ENCODE measurements at places on chromosomes 1 and 21. TPM values are rescaled to one million over a fixed set of nuclear protein-coding genes. Genes with fewer than 3 reads are reported as not detected.

FAM131C gene
- 5.0 TPM for total RNA-seq

PDZK1IP1 gene
- total RNA-seq: 245 TPM

DNA sequence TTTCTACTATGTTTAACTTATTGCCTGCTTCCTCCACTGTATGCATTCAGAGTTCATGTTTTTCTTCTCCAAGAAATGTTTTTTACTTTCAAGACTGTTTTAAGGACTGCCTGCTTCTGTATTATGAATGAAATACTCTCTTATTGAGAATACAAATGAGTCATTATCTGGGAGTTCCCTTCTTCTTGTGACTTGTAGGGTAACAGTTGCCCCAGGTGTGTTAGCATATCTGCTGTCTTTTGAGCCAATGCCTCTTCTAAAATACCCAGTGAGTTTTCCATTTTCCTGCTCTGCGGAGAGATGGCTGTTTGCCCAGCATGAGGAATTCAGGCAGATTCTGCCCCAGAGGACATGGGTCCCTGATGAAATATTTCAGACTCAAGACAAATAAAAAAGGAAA lies 34.1 kb upstream of the ST6GALNAC5 start:
- no peaks in the 10 kb centered on the region for H3K27me3 ChIP-seq
- H3K4me1 ChIP-seq: no peaks in the 10 kb centered on the region
- H3K27ac ChIP-seq: no peak overlapping the region
- H3K4me3 ChIP-seq: no peak overlapping the region
- DNase-seq: no peak
- H3K36me3 ChIP-seq: no peaks in the 10 kb centered on the region

DNA sequence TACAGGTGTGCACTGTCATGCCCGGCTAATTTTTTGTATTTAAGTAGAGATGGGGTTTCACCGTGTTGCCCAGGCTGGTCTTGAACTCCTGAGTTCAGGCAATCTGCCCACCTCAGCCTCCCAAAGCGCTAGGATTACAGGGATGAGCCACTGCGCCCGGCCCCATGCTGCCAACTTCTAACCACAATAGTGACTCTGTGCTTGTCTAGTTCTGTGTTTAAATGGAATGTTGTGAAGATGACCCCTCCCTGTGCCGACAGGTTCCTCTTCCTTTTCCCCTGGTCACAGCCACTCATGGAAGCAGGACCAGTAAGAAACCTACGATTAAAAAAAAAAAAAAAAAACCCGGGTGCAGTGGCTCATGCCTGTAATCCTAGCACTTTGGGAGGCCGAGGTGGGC lies 4.7 kb downstream of the MAP1LC3C start:
- DNase-seq: no peak
- no peaks in the 10 kb centered on the region for H3K27me3 ChIP-seq
- no peaks in the 10 kb centered on the region for H3K4me1 ChIP-seq
- H3K27ac ChIP-seq: no peak overlapping the region
- H3K4me3 ChIP-seq: no peak overlapping the region
- H3K36me3 ChIP-seq: no peaks in the 10 kb centered on the region

- H3K36me3 ChIP-seq: no peaks in the 10 kb centered on the region
- no peak for DNase-seq
- H3K27ac ChIP-seq: peak overlapping the region; percentile 44
- peaks cover 4% of the 10 kb centered on the region for H3K4me1 ChIP-seq
These were observed 2.1 kb upstream of the EDN2 start for GRCh38 chr1:41486371-41487125.
